Stimulated activated CD8-positive, alpha-beta memory T cell treated with anti-CD3 and anti-CD28 coated beads, Interleukin-12 subunit alpha, Interleukin-12 subunit beta, amount 100 ng/mL, for 4 hours (primary cell): ENCODE measurements at places on chromosomes 16 and 17.

- no peak for DNase-seq
These were observed 103.8 kb downstream of the ADAMTS18 start for GRCh38 chr16:77331043-77331442.

DNA sequence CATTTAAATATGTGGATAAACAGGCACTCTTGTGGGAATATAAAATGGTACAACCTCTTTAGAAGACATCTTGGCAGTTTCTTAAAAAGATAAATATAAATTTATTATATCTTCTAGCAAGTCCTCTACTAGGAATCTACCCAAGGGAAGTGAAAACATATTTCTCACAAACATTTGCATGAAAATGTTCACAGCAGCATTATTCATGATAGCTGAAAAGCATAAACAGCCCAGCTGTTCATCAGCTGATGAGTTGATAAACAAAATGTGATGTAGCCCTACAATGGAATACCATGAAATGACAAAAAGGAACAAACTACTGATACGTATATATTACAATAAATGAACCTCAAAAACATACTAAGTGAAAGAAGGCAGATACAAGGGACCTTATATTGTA is 12.0 kb downstream of the DGKE start:
- no peak for DNase-seq

DNA sequence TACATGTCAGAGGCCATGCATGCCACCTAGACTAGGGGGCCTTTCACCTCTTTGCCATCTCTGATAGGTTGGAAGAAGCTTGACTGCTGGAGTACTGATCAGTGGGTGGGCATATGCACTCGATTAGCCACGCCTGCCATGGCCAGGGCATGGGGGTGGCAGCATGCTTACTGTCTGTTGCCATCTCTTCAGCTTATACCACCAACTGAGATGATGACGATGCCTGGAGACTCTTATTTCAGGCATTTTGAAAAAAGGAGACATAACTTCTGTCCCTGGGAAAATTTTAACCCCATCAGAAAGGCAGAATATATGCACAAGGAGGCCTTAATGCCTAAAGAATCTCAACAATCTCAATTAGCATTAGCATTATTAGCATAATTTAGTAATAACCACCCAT is 60.8 kb downstream of the MSI2 start:
- no peak for DNase-seq

GRCh38 chr16:11386791-11387546 is 41.7 kb downstream of the RMI2 start:
- no peak for DNase-seq

DNA sequence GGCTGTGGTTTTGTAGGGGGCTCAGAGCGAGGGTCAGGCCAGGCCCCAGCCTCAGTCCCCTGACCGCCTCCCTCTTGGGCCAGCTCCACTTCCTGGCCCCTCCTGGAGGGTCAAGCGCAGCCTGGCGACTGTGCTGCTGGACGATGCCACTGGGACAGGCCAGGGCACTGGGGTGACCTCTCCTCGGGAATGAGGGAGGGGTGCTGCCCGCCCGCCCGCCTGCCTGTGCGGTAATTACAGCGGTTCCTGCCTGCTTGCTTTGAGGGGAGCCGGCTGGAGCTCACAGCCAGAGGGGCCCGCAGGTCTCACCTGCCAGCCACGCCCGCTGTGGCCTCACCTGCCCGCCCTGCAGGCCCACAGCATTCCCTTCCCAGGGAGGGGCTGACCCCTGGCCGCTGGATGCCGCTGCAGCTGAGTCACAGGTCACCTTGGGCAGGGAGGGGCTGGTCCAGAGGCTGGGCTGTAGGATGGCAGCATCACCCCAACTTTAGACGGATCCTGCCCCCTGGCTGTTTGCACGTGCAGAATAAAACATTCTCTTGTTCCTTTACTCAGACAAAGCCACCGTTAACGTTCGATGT is 76.7 kb upstream of the CBX4 start:
- DNase-seq = no peak

DNA sequence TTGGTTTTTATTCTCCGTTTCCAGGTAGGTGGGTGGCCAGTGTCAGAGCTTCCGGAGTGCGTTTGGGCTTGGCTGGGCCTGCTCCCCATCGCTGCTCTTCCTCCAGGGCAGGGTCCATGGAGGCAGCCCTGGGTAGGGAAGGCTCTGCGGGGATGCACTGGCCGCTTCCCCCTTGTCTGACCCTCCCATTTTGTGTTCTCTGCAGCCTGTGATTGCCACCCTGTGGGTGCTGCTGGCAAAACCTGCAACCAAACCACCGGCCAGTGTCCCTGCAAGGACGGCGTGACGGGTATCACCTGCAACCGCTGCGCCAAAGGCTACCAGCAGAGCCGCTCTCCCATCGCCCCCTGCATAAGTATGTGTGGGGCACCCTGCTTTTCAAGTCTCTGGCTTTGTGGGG is 158.3 kb downstream of the NTN1 start:
- no peak for DNase-seq

GRCh38 chr17:76643553-76644148 is at the start of gene ST6GALNAC1:
Gene ST6GALNAC1 (minus strand): TSS chr17:76643757. CDS start chr17:76643638, 119 bp downstream.
- DNase-seq = no peak

DNA sequence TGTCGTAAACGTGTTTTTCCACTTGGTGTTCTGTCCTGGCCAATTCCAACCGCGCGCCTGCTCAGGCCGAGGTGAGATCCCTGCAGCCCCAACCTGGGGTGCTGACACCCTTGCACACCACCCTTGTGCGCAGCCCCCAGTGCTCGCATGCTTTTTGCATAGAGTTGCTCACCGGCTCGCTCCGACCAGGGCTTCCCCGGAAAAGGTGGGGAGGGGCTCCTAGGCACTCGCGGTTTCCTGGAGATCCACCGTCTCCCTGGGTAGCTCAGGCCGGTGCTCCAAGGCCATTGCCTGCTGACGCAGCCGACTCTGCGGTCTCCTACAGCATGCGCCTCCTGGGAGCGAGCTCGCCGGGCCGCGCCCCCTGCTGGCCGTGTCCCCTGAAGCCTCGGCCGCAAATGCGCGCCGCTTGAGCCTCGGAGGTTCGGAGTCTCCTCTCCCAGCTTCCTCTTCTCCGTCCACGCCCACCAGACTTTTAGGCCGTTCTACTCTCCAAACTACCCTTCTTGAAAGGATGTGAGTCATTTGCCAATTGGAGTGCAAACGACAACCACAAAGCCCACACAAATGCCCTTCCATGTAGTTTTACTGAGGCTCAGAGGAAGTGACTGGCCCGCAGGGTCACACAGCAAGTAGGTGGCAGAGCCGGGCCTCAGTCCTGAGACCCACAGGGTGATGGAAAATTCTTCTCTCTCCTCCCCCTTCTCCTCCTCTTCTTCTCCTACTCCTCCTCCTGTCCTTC is 7.2 kb upstream of the PDP2 start:
- DNase-seq = peak; percentile 79

- DNase-seq = no peak
These were observed 235.8 kb downstream of the HAPSTR1 start for GRCh38 chr16:9327253-9327652.

DNA sequence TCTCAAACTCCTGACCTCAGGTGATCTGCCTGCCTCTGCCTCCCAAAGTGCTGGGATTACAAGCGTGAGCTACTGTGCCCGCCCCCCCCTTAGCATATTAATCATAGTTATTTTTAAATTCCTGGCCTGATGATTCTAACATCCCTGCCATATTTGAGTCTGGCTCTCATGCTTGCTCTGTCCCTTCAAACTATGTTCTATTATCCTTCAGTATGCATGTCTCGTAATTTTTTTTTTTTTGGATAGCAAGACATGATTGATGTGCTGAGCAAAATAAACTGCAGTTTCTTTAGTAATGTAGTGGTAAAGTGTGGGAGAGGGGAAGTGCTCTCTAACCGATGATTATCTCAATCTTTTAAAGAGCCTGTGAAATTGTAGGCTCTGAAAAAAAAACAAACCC is 34.3 kb upstream of the TMEM92 start:
- no peak for DNase-seq

DNA sequence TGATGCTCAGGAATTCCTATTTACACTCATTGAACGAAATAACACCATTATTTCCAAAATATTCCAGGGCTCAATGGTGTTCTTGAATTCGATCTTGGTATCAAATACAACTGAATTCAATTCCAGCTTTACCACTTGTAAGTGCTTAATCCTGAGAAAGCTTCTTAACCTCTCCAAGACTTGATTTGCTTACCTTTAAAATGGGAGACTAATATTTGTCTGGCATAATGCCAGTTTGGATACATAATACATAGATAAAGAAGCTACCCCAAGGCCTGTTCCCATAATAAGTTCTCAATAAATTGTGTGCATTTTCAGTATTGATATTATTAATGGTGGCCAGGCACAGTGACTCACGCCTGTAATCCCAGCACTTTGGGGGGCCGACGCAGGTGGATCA is 368.9 kb upstream of the MAF start:
- no peak for DNase-seq

DNA sequence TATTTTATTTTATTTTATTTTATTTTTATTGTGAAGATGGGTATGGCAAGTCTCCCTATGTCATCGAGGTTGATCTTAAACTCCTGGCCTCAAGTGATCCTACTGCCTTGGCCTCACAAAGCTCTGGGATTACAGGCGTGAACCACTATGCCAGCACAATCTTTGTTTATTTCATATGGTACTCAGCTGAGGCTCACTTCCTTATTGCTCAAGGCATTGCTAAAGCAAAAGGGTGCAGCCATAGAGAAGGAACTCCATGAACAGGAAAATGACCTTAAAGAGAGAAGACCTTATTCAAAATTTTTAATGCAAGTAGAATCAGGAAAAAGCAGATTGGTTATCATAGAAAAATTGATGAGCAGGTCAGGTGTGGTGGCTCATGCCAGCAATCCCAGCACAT is 110.6 kb upstream of the RBBP6 start:
- no peak for DNase-seq

- no peak for DNase-seq
These were observed 85.0 kb downstream of the PMP22 start for GRCh38 chr17:15180121-15180561.

GRCh38 chr17:2365132-2365531 is 27.8 kb downstream of the SGSM2 start:
- DNase-seq = no peak

GRCh38 chr17:56023851-56024250 is 129.4 kb upstream of the ANKFN1 start:
- no peak for DNase-seq

GRCh38 chr17:7315570-7316235 is 543 bp upstream of the GPS2 start:
- no peak for DNase-seq

- DNase-seq = peak; percentile 68
These were observed 5.5 kb upstream of the SLC7A5 start for GRCh38 chr16:87874639-87875427.

GRCh38 chr17:40268141-40268712 is 19.5 kb upstream of the CDC6 start:
- DNase-seq = no peak

DNA sequence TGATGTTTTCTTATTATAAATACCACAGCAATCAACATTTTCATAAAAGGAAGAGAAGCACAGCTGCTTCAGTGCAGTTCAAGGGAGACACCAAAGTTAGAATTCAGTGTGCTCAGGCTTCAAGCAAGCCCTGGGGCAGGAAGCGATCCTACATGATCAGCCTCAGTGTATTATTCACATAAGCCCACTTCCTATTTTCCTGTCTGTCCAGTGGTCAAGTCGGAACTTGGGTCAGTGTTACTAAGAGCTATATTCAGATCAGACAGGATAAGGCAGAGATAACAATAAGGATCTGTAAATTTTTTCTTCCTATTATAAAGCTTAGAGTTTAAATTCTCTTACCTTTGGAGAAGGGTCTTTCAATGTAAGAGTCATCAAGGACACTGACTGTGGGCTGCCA is 12.9 kb downstream of the HEATR6 start:
- DNase-seq = no peak

- no peak for DNase-seq
These were observed 11.2 kb downstream of the COL1A1 start for GRCh38 chr17:50190293-50190602.

DNA sequence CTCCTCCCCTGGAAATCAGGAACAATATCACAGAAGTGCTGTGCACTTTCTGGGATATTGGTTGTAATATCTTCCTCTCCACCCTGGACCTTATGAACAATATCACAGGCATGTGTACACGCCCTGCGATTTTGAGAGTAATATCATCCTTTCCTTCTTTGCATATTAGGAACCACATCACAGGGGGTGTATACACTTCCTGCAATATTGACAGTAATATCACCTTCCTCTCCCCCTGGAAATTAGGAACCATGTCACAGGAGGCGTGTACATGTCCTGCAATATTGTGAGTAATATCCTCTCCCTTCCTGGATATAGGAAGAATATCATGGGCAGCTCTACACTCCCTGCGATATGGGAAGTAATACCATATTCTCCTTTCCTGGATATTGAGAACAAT is 14.2 kb upstream of the TEKT5 start:
- DNase-seq = no peak

GRCh38 chr17:19650826-19651225 is 2.3 kb downstream of the ALDH3A2 start:
- no peak for DNase-seq

GRCh38 chr17:62950067-62950466 is 16.0 kb upstream of the TANC2 start:
- DNase-seq = no peak
